B cell (primary cell): ENCODE measurements at places on chromosomes 4 and X. TPM values are rescaled to one million over a fixed set of nuclear protein-coding genes. Genes with fewer than 3 reads are reported as not detected.
A peak's percentile ranks its signal among the peaks of the same experiment; 100 is the strongest.

GRCh38 chrX:1719270-1719669 is 104.4 kb downstream of the ASMT start:
- no peak overlapping the region for H3K27ac ChIP-seq
- H3K4me1 ChIP-seq = no peaks in the 10 kb centered on the region
- H3K4me3 ChIP-seq = no peak overlapping the region
- DNase-seq = no peak
- H3K27me3 ChIP-seq = no peaks in the 10 kb centered on the region
- no peaks in the 10 kb centered on the region for H3K36me3 ChIP-seq

- H3K27ac ChIP-seq = no peak overlapping the region
- H3K36me3 ChIP-seq = no peaks in the 10 kb centered on the region
- no peak overlapping the region for H3K4me3 ChIP-seq
Observed at GRCh38 chrX:1743105-1743504, 128.2 kb downstream of the ASMT start.

- H3K27ac ChIP-seq = peak overlapping the region; percentile 68
- H3K27me3 ChIP-seq = no peaks in the 10 kb centered on the region
- peak; percentile 58 for DNase-seq
- H3K36me3 ChIP-seq = peaks cover 27% of the 10 kb centered on the region
Observed at GRCh38 chr4:39970671-39971640, 6.8 kb downstream of the PDS5A start.

- no peak overlapping the region for H3K27ac ChIP-seq
- no peaks in the 10 kb centered on the region for H3K36me3 ChIP-seq
- DNase-seq = no peak
Observed at GRCh38 chr4:48954314-48954713, 31.8 kb upstream of the CWH43 start.

DNA sequence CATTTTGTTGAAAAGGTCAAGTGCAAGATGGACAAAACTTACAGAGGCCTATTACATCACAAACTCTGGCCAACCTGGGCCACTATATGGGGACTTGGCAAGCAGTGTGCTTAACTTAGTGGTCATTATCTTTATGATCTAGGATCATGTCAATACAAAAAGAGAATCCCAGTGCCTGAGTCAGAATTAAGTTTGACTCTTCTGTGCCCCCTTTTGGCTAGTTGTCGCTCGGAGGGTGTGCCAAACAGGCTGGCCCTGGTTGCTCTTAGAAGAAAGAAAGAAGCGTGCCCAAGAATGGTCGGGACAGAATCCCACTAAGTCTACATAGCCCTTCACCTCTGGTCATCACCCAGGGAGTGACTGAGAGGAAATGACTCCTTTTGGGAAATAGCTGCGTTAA is 100.1 kb downstream of the EIF4E start:
- H3K27ac ChIP-seq = no peak overlapping the region
- H3K36me3 ChIP-seq = no peaks in the 10 kb centered on the region
- no peak overlapping the region for H3K4me3 ChIP-seq
- no peaks in the 10 kb centered on the region for H3K4me1 ChIP-seq
- H3K27me3 ChIP-seq = no peaks in the 10 kb centered on the region

DNA sequence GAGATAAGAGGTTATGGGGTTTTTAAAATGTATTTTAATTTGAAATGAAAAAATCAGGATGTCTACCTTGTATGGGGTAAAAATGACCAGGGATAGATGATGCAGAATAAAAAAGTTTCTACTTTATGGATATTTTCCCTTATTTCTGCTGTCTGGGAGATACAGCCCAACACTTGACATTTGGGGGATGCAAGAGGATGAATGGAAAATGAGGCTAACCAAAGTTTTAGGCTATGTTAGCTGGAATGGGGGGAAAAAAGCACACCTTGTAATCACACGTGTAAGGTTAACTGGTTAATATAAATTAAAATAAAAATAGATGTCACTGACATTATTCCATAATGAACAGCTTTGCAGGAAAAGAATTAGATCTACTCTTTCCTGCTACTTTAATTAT is 1.1 kb downstream of the PRDM8 start:
- no peak for DNase-seq
- peaks cover 41% of the 10 kb centered on the region for H3K4me1 ChIP-seq
- no peak overlapping the region for H3K4me3 ChIP-seq
- H3K36me3 ChIP-seq = no peaks in the 10 kb centered on the region
- H3K27me3 ChIP-seq = peaks cover 4% of the 10 kb centered on the region

- no peaks in the 10 kb centered on the region for H3K4me1 ChIP-seq
- no peak for DNase-seq
- H3K4me3 ChIP-seq = no peak overlapping the region
- no peak overlapping the region for H3K27ac ChIP-seq
- H3K27me3 ChIP-seq = peaks cover 4% of the 10 kb centered on the region
- H3K36me3 ChIP-seq = no peaks in the 10 kb centered on the region
Observed at GRCh38 chr4:123671636-123672404, 275.2 kb downstream of the SPRY1 start.

DNA sequence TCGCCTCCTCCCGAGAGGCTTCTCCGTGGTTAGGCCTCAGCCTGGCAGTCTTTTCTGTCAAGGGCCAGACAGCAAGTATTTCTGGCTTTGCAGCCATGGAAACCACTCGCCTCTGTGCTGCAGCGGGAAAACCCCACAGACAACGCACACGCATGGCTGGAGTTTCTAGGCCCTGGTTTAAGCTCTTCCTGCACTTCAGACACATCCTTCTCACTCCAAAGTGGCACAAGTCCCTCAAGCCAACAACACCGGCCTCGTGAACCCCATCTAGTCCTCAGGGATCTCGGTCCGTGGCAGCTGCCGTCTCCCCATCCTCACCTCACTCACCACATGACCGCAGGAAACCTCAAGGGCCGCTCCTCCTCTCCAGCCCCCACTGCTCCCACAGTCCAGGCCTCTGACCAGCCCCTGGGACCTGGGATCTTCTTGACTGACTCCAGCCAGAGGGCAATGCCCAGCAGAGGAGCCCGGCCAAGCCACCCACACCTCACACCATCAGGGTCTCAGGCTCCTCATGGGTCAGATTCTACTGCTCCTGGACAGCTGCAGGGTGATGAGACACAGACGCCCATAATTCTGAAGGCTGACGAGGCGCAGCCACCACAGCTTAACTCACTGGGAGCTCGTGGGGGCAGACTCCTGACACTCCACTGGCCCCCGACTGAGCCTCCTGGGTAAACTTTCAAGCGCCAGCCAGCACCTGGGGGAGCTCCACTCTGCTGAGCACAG is 21.7 kb downstream of the LETM1 start:
- H3K36me3 ChIP-seq = peaks cover 50% of the 10 kb centered on the region
- no peak overlapping the region for H3K4me3 ChIP-seq
- H3K27me3 ChIP-seq = no peaks in the 10 kb centered on the region
- peak; percentile 76 for DNase-seq

DNA sequence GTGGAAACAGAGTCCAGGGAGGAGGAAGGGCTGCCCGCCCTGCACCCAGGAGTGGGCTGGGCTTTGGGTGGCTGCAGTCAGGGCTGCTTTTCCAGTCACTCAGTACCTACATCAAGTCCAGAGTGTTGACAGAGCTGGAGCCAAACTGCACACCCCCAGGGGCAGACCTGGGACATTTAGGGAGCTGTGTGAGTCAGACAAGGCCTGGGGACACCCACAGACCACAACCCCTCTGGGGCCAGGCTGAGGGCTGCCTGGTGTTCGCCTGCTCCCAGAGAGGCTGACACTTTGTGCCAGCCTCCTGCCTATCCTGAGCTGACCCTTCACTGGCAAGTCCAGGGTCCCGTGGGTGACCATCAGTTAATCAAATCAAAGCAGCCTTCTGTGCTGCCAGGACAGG is 240.0 kb downstream of the BCOR start:
- H3K27ac ChIP-seq = no peak overlapping the region
- H3K27me3 ChIP-seq = no peaks in the 10 kb centered on the region
- peaks cover 29% of the 10 kb centered on the region for H3K4me1 ChIP-seq
- DNase-seq = no peak
- no peak overlapping the region for H3K4me3 ChIP-seq
- H3K36me3 ChIP-seq = no peaks in the 10 kb centered on the region

GRCh38 chr4:118773429-118773792 is 62.5 kb downstream of the SEC24D start:
- H3K27ac ChIP-seq = no peak overlapping the region
- no peaks in the 10 kb centered on the region for H3K4me1 ChIP-seq
- H3K36me3 ChIP-seq = no peaks in the 10 kb centered on the region
- H3K4me3 ChIP-seq = no peak overlapping the region

GRCh38 chrX:48816014-48816810 is 10.1 kb upstream of the ERAS start:
- no peaks in the 10 kb centered on the region for H3K27me3 ChIP-seq
- no peaks in the 10 kb centered on the region for H3K4me1 ChIP-seq
- no peak for DNase-seq
- peaks cover 7% of the 10 kb centered on the region for H3K36me3 ChIP-seq

- H3K36me3 ChIP-seq = peaks cover 3% of the 10 kb centered on the region
- H3K4me3 ChIP-seq = no peak overlapping the region
- H3K27me3 ChIP-seq = no peaks in the 10 kb centered on the region
- peaks cover 43% of the 10 kb centered on the region for H3K4me1 ChIP-seq
- no peak for DNase-seq
Observed at GRCh38 chr4:39614487-39615162, 24.0 kb downstream of the SMIM14 start.

DNA sequence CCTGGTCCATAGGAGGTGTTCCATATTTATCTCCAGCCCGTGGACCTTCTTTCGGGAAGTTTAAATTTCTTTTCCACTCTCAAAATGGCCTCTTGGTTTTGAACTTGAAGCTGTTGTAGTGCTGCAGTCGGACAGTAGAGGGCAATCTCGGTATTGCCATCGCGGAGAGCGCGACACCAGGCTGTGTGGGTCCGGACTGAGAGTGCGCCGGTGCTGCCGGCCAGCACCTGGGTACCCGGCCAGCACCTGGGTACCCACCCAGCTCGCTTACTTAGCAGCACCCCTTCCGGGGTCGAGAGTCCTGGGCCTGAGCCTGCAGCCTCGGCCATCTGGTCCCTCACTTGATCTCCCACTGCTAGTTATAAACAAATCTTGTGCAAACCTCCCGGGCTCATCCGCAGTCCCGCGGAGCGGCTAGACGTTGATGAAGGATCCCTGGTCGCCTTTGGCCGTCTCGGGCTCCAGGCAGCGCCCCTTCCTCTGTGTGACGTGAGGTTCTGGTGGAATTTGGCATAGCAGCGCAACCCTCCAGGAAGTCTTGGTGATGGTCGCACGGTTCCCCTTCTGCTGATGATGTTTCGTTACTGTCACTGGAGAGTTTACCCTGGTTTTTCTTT is 18.0 kb downstream of the FAM9A start:
- peak; percentile 18 for DNase-seq
- no peaks in the 10 kb centered on the region for H3K27me3 ChIP-seq
- no peaks in the 10 kb centered on the region for H3K4me1 ChIP-seq
- H3K4me3 ChIP-seq = no peak overlapping the region

- H3K27me3 ChIP-seq = no peaks in the 10 kb centered on the region
- no peak for DNase-seq
- no peaks in the 10 kb centered on the region for H3K4me1 ChIP-seq
- no peaks in the 10 kb centered on the region for H3K36me3 ChIP-seq
- no peak overlapping the region for H3K4me3 ChIP-seq
Observed at GRCh38 chr4:88786011-88786410, 88.4 kb upstream of the NAP1L5 start.

DNA sequence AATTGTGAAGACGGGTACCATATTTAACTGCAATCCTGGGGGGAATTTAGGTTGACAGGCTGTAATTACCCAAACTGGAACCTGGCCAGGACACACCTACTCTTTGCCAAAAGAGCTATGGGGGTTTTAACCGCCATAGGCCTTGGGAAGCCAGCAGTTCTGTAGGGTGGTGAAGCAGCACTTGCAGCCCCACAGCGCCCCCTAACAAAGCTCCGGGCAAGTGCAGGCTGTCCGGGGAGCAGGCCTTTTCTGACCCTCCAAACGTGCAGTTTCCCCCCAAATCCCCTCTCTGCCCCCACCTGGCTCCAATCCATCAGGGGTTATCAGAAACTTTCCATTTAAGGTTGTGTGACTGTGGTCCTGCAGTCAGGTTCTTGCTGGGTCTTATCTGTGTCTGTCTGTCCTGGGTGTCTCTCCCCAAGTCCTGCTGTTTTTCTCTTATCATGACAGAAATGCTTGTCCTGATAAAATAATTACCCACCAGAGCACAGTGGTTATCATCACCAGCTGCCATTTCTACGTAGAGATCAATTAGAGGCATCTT is 350.9 kb downstream of the MID1IP1 start:
- no peaks in the 10 kb centered on the region for H3K27me3 ChIP-seq
- no peak overlapping the region for H3K4me3 ChIP-seq
- no peaks in the 10 kb centered on the region for H3K36me3 ChIP-seq
- H3K4me1 ChIP-seq = peaks cover 27% of the 10 kb centered on the region
- DNase-seq = peak; percentile 50
- no peak overlapping the region for H3K27ac ChIP-seq

DNA sequence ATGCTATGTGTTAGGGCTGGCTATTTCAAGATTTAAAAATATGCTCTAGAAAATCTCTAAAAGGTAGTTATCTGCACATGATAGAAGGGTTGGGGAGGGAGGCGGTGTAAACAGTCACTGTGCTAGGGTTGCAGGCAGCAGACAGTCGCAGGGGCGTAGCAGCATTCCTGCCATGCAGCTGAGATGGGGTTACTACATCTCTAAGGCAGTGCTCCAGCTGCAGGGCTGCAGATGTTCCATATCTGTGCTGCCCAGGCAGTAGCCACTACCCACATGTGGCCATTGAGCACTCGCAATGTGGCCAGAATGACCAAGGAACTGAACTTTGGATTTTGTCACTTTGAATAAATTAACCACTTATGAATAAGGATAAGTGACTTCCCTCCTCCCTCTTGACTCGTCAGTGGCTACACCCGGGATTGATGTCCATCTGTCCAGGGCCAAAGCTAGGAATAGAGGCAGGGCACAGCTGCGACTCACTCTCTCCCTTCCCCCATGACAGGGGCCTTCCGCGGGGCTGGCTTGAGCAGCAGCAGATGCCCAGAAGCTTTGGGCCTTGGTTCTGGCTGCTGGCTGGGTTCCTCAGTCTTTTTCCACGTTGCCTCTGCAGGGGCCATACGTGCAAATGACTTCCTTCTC is 79.4 kb upstream of the CLDN34 start:
- DNase-seq = no peak
- H3K27me3 ChIP-seq = no peaks in the 10 kb centered on the region
- no peaks in the 10 kb centered on the region for H3K4me1 ChIP-seq
- H3K4me3 ChIP-seq = no peak overlapping the region
- H3K27ac ChIP-seq = no peak overlapping the region

GRCh38 chr4:9611101-9611500 is 166.9 kb downstream of the DEFB131A start:
- H3K27ac ChIP-seq = no peak overlapping the region
- DNase-seq = no peak
- no peaks in the 10 kb centered on the region for H3K36me3 ChIP-seq
- no peak overlapping the region for H3K4me3 ChIP-seq
- no peaks in the 10 kb centered on the region for H3K27me3 ChIP-seq
- H3K4me1 ChIP-seq = no peaks in the 10 kb centered on the region

- no peak overlapping the region for H3K4me3 ChIP-seq
- DNase-seq = no peak
- peak overlapping the region; percentile 82 for H3K27ac ChIP-seq
Observed at GRCh38 chrX:10120828-10121227, 35.9 kb upstream of the CLCN4 start.

GRCh38 chr4:125693228-125693627 is 378.5 kb downstream of the FAT4 start:
- no peaks in the 10 kb centered on the region for H3K27me3 ChIP-seq
- H3K4me3 ChIP-seq = no peak overlapping the region
- H3K4me1 ChIP-seq = no peaks in the 10 kb centered on the region

MAGEE2 gene
- not detected in 2 replicates for total RNA-seq

PPARGC1A gene
- not detected in 2 replicates for total RNA-seq

SASH3 gene
- total RNA-seq = 240 and 264 TPM in 2 replicates

TCEAL7 gene
- total RNA-seq = not detected in 2 replicates

CT83 gene
- not detected in 2 replicates for total RNA-seq

FAAH2 gene
- 15.6 and 18.0 TPM in 2 replicates for total RNA-seq

ASB12 gene
- total RNA-seq = 0.37 TPM in 1 of 2 replicates, not detected in the other

DMRTC1 gene
- total RNA-seq = 0.34 and 0.66 TPM in 2 replicates

NEK1 gene
- total RNA-seq = 21.4 and 23.9 TPM in 2 replicates

MAOB gene
- not detected in 2 replicates for total RNA-seq

LUZP4 gene
- not detected in 2 replicates for total RNA-seq
